ENCODE measurements at places on chromosomes 6 and 20.

DNA sequence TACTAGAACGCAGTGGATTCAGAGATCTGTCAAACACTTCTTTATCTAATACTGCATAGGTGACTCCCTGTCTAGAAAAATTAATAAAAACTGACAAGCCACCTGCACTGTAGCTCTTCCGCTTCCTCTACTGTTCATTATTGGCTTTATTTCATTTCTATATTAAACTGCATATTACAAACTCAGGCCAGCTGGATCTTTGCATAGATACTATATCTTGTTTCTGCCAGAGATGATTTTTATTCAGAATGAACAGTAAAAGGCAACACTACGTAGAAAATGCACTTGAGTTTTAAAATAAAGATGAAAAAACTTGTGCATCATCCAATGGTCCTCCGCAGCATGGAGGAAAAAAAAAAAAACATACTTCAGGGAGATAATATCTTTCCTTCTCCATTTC is 508.3 kb downstream of the PRKN start:
- no peak for DNase-seq

GRCh38 chr6:133352046-133352445 is 110.9 kb downstream of the EYA4 start:
- DNase-seq, result no peak

DNA sequence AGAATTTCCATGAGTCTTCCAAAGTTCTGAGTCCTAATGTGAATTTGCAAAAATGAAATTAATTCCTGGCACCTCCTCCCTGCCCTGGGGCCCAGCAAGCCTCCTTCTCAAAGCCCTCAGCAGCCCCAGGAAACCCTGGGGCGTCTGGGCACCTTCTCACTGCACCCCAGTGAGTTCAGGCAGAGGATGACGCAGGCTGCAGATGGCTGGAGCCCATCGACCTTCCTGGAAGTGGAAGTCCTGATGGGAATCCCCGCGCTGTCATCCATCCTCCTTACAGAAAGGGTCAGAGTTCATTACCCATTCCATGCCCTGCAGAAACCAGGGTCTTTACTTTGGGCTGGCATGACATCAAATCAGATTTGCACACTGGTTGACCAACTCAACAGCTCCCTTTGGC is 31.6 kb downstream of the DLL1 start:
- DNase-seq, result no peak

GRCh38 chr20:48742912-48743680 is 84.7 kb downstream of the PREX1 start:
- DNase-seq, result no peak

GRCh38 chr6:157787080-157787479 is 36.0 kb upstream of the SNX9 start:
- DNase-seq, result no peak

- DNase-seq, result no peak
Measured at GRCh38 chr20:17825252-17825959, 125.6 kb downstream of the BANF2 start.

DNA sequence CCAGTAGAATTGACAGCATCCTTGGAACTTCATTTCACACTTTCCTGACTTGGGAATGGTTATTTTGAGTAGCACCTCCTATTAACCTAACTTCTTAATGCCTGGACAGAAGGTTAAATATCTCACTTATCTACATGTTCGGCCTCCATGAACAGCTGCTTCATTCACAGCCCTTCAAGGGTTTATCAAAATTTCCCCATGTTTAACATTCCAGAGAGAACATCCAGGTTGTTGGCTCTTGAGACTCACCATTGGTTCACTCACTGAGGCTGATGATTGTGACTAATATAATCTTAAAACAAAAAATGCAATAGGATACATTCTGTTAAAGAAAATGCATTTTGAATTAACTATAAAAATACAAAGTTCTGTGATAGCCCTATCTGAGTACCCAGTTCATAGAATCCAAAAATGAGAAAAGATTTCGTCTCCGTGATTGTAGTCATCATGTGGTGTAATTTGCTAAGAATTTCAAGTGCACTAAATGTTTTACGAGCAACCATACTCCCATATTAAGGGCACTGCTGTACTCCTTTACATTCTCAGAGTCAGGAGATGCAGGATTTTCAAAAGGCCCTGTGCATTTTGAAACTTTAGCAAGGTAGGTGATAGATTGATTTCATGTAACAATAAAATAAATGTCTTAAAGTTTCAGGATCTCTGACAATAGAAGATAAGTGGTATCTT is 260.6 kb upstream of the TAB2 start:
- DNase-seq, result no peak

- DNase-seq, result no peak
Measured at GRCh38 chr6:104689551-104690205, 170.0 kb downstream of the HACE1 start.

- DNase-seq, result no peak
Measured at GRCh38 chr20:63501818-63502670, 3.2 kb upstream of the EEF1A2 start.

- no peak for DNase-seq
Measured at GRCh38 chr6:30142665-30143064, 6.7 kb downstream of the TRIM40 start.
